Osteoblast (primary cell): ENCODE measurements at places on chromosomes 3 and 15. TPM values are rescaled to one million over a fixed set of nuclear protein-coding genes. Genes with fewer than 3 reads are reported as not detected.

POPDC2 gene
- total RNA-seq: 1.1 and 1.8 TPM in 2 replicates

EIF2A gene
- 230 and 238 TPM in 2 replicates for total RNA-seq

AADAC gene
- total RNA-seq: not detected in 2 replicates

TMEM158 gene
- 4.7 and 9.0 TPM in 2 replicates for total RNA-seq

GABRG3 gene
- total RNA-seq: not detected in 2 replicates

ACAN gene
- 4.7 and 12.7 TPM in 2 replicates for total RNA-seq

GOLGA6D gene
- total RNA-seq: not detected in 2 replicates

CHRM5 gene
- total RNA-seq: under 0.01 TPM in 2 replicates

LRRC15 gene
- total RNA-seq: 3.6 and 5.0 TPM in 2 replicates

ASB14 gene
- total RNA-seq: not detected in 2 replicates

OIP5 gene
- total RNA-seq: 0.72 and 0.88 TPM in 2 replicates

TNFSF10 gene
- 3.5 and 4.0 TPM in 2 replicates for total RNA-seq

ISL2 gene
- total RNA-seq: 0.29 and 1.1 TPM in 2 replicates

FEZF2 gene
- total RNA-seq: not detected in 2 replicates

XYLB gene
- total RNA-seq: 10.1 and 12.4 TPM in 2 replicates

GMPS gene
- 41.3 and 43.9 TPM in 2 replicates for total RNA-seq

SH2D7 gene
- not detected in 2 replicates for total RNA-seq

MEGF11 gene
- not detected in 2 replicates for total RNA-seq

CYP1A2 gene
- not detected in 2 replicates for total RNA-seq

NCKIPSD gene
- 17.1 and 17.7 TPM in 2 replicates for total RNA-seq

SOX14 gene
- not detected in 2 replicates for total RNA-seq

IFRD2 gene
- 60.4 and 65.1 TPM in 2 replicates for total RNA-seq

SAMD7 gene
- total RNA-seq: not detected in 2 replicates

STXBP5L gene
- total RNA-seq: not detected in 2 replicates
